Activated naive CD4-positive, alpha-beta T cell treated with anti-CD3 and anti-CD28 coated beads for 36 hours (primary cell): ENCODE measurements at places on chromosomes 7 and 10. TPM values are rescaled to one million over a fixed set of nuclear protein-coding genes. Genes with fewer than 3 reads are reported as not detected.
A peak's percentile ranks its signal among the peaks of the same experiment; 100 is the strongest.

DNA sequence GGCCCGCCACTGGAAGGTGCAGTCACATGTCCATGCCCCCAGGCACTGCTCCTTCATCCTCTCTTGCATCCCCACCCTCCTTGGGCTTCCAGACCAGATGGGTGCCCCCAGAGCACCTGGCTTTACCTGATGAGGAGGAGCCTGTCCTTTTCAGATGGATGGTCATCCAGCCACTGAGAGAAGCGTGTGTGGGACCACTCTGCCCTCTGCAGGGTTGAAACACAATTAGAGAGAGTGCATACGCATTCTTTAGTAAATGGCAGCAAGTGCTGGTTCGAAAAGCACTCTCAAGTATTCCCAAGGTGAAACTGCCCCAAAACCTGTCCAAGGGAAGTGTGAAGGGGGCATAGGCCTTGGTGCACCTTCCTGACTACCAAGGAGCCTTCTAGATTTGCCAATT lies 41.6 kb downstream of the HBP1 start:
- DNase-seq = no peak
- peaks cover 4% of the 10 kb centered on the region for H3K4me1 ChIP-seq
- H3K27me3 ChIP-seq = no peaks in the 10 kb centered on the region

TRIM50 gene
- not detected for total RNA-seq

SOSTDC1 gene
- not detected for total RNA-seq

DNA sequence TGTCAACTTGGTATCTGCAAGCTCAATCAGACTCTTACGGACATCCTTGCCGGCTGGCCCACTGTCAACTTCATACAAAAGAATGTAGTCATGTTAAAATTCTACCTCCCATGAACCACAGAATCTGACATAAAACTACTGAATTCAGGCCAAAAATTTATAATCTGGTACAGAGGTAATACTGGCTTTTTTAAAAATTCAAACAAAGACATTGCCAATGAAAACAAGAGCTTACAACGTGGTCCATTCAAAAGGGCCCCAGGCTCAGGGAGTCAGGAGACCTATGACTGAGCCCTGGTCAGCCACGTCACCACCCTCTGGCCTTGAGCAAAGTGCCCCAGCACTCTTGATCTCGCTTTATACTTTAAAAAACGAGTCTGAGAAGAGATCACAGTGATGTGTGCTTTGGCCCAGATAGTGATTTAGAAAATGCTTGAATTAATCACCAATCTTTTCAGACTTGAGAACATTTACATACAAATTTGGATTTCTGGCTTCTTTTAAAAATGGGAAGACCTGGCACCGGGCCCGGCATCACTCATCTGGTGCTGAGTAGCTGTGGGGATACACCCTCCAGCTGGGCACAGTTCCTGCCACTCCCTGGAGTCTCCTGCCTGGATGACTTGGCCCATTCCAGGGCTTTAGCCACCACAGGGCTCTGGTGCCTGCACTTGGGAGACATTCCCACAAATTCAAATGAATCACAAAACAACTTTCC lies 94.1 kb downstream of the PIP4K2A start:
- no peak for DNase-seq
- no peak overlapping the region for H3K27ac ChIP-seq
- H3K36me3 ChIP-seq = peaks cover 3% of the 10 kb centered on the region
- peaks cover 91% of the 10 kb centered on the region for H3K4me1 ChIP-seq
- no peaks in the 10 kb centered on the region for H3K27me3 ChIP-seq

LAMB1 gene
- total RNA-seq = not detected

DNA sequence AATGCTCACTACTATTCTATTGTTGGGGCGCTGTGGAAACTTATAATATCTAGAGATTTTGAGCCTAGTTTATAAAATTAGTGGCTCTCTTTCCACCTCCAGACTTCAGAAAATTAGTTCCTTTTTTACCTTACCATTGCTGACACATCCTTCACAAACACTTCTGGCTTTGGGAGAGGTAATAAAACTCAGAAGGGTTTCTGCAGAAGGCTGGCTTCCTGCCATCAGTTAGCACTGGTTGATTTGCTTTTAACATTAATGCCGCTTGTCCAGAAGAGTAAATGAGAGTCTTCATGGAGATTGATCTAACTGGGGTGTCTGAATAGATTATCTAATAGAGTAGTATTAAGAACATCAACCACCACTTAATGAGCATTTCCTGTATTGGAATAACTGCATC lies 20.3 kb downstream of the ACSM6 start:
- no peaks in the 10 kb centered on the region for H3K36me3 ChIP-seq
- DNase-seq = no peak
- H3K4me3 ChIP-seq = no peak overlapping the region
- no peak overlapping the region for H3K27ac ChIP-seq
- peaks cover 3% of the 10 kb centered on the region for H3K27me3 ChIP-seq
- H3K4me1 ChIP-seq = no peaks in the 10 kb centered on the region

GRCh38 chr7:4037877-4038276 lies 644.2 kb upstream of the FOXK1 start:
- no peaks in the 10 kb centered on the region for H3K4me1 ChIP-seq
- no peaks in the 10 kb centered on the region for H3K36me3 ChIP-seq
- no peak for DNase-seq
- no peak overlapping the region for H3K27ac ChIP-seq

DNA sequence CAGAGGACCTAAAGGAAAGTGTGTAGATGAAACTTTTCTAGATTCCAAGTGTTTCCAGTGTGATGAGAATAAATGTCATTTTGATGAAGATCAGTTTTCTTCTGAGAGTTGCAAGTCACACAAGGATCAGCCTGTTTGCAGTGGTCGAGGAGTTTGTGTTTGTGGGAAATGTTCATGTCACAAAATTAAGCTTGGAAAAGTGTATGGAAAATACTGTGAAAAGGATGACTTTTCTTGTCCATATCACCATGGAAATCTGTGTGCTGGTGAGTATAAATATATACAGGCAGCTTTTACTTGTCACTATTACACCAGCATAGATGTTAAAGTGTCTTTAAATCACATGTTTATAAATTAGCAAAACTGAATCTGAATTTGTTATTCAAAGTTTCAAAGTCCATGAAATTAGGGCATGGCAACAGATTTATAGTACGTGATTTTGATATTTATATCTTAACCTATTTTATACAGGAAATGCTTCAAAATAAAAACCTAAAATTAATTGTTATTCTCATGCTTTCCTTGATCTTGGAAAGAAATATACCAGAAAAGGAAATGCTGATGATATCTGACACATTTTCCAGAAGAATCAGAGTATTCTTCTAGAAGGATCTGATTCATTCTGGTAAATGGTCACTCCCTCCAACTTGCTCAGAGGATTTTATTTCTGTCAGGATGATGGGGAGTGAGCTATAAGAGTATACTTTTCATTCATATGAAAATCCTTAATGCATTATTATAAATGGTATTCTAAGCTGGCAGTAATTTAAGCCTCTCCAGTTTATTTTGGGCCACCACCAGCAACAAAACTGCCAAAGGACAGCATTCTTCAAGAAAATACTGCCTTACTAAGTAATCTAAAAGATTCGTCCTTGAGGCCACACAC lies 71.4 kb downstream of the ITGB8 start:
- no peak for DNase-seq
- no peak overlapping the region for H3K4me3 ChIP-seq
- no peak overlapping the region for H3K27ac ChIP-seq
- H3K36me3 ChIP-seq = no peaks in the 10 kb centered on the region
- no peaks in the 10 kb centered on the region for H3K4me1 ChIP-seq

ZNF727 gene
- total RNA-seq = 0.52 TPM

GIMAP7 gene
- 41.6 TPM for total RNA-seq

- H3K27ac ChIP-seq = no peak overlapping the region
- H3K4me1 ChIP-seq = no peaks in the 10 kb centered on the region
- DNase-seq = no peak
Observed at GRCh38 chr7:36456138-36456537, 66.5 kb downstream of the ANLN start.

DNA sequence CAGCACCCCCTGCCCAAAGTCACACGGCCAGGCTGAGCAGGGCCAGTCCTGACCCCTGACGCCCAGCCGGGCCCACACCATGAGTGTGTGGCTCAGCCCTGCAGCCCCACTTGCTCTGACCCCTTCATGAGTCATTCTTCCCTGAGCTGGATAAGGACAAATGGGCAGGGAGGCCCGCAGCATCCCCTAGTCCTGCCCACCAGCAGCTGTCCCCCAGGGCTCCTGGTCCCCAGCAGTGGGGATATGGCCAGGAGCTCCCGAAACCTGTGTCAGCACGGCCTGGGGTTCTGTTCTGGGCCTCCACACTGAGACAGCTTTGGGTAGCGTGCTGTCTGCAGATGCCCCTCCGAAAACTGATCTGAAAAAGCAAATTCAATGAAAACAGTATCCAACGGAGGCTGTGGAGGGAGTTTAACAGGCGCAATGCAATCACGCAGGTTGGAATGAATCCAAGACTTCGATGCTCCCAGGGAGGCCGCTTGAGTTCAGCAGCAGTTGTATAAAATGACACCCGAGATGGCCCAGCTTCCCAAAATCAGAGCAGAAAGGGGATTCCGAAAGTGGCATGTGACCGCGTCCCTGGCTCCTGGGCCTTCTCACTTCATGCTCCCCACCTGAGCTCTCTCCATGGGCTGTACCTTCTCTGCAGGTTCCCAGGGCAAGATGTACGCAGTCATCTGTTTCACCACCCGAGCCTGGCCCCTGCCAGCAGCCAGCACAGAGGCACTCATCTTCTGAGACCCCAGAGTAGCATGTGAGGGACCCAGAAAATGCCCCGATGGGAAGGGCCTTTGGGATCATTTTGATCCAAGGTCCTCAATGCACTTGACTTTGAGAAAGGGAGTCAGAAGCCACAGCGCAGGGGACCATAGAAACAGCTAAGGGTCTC lies 214.1 kb downstream of the USP6NL start:
- no peaks in the 10 kb centered on the region for H3K27me3 ChIP-seq
- H3K4me3 ChIP-seq = no peak overlapping the region
- H3K4me1 ChIP-seq = peaks cover 18% of the 10 kb centered on the region
- H3K27ac ChIP-seq = no peak overlapping the region

GAD2 gene
- total RNA-seq = not detected

SUMF2 gene
- 159 TPM for total RNA-seq

RADIL gene
- 0.55 TPM for total RNA-seq

DNA sequence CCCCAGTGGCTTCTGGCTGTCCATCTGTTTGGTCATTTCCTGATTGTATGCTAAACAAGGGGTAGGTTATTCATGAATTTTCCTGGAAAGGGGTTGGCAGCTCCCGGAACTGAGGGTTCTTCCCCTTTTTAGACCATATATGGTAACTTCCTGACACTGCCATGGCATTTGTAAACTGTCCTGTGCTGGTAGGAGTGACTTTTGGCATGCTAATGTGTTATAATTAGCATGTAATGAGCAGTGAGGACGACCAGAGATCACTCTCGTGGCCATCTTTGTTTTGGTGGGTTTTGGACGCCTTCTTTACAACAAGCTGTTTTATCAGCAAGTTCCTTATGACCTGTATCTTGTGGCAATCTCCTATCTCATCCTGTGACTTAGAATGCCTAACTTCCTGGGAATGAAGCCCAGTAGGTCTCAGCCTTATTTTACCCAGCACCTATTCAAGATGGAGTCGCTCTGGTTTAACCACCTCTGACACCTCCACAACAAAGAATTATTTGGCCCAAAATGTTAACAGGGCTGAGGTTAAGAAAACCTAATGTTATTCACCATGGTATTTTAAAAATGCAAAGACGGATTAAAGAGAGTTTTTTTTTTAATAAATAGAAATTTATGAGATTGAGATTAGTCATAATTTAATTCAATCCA lies 2.4 kb upstream of the PTN start:
- H3K4me3 ChIP-seq = no peak overlapping the region
- peaks cover 2% of the 10 kb centered on the region for H3K4me1 ChIP-seq
- H3K27ac ChIP-seq = no peak overlapping the region
- H3K36me3 ChIP-seq = no peaks in the 10 kb centered on the region
- peaks cover 16% of the 10 kb centered on the region for H3K27me3 ChIP-seq

- no peak overlapping the region for H3K4me3 ChIP-seq
- DNase-seq = no peak
- no peaks in the 10 kb centered on the region for H3K36me3 ChIP-seq
- H3K27ac ChIP-seq = no peak overlapping the region
Observed at GRCh38 chr7:67743501-67743900, 746.9 kb downstream of the TYW1 start.

ELOVL3 gene
- total RNA-seq = not detected

DNA sequence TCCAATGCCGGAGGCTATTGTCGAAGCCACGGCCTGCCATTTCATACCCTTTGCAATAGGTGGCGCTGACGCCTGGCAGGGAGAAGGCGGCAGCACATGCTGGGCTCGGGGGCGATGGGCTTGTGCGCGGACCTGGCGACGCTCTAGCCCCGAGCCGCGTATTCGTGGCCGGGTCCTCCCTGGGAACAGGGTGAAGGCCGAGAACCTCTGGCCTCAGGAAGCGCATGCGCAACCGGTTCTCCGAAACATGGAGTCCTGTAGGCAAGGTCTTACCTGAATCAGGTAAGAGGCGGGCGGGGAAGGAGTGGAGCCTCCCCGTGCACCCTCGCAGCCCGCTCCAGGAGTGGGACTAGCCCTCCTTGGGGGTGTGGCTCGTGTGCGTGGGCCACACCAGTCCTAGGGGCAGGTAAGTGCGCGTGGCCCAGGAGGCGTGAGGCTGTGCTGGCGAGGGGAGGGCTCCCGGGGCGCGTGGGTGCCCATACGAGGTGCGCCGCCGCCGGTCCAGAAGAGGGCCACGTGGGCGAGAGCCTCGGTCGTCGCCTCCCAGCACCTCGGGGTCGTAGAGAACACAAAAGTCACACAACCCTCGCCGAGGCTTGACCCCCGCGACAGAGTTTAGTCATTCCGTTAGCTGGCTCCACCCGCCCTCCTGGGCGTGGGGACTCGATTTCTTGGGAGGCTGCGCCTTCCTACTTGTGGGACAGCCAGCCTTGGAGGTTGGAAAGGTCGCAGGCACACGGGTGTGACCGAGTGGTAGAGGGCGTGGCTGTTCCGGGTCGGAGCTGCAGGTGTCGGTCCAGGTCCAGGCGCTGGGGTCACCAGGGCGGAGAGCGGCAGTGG lies 5.6 kb upstream of the MEST start:
- DNase-seq = peak; percentile 70
- peak overlapping the region; percentile 74 for H3K4me3 ChIP-seq
- H3K27ac ChIP-seq = no peak overlapping the region

DNA sequence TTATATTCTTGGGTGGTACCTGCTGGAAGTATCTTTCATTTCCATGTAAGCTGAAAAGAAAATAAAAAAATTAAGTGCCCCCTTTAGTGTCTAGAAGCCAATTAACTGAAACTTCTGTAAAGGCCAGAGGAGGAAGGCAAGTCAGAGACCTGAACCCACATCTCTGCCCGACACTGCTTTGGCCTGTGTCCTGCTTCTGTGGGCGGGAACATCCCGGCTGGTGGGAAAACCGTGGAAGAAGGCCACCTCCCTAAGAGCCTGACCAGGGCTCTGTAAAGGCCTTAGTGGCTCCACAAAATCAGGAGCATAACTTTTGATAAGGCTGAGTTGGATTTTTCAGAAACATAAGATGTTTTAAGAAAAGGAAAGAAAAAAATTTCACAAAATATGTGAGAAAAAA lies 9.4 kb downstream of the CPXM2 start:
- no peaks in the 10 kb centered on the region for H3K4me1 ChIP-seq
- H3K27ac ChIP-seq = no peak overlapping the region
- no peak for DNase-seq
- H3K36me3 ChIP-seq = no peaks in the 10 kb centered on the region
- no peak overlapping the region for H3K4me3 ChIP-seq

IPMK gene
- 5.6 TPM for total RNA-seq

FXYD4 gene
- not detected for total RNA-seq

GRCh38 chr10:607545-608185 lies 81.8 kb downstream of the DIP2C start:
- H3K27ac ChIP-seq = no peak overlapping the region
- DNase-seq = no peak
- no peaks in the 10 kb centered on the region for H3K36me3 ChIP-seq

RBM20 gene
- 0.50 TPM for total RNA-seq

GRCh38 chr7:20007510-20007909 lies 209.7 kb downstream of the MACC1 start:
- H3K36me3 ChIP-seq = no peaks in the 10 kb centered on the region
- H3K4me3 ChIP-seq = no peak overlapping the region
- no peak overlapping the region for H3K27ac ChIP-seq
- H3K27me3 ChIP-seq = no peaks in the 10 kb centered on the region
- no peak for DNase-seq

ITGB8 gene
- not detected for total RNA-seq
